ENCODE measurements at places on chromosomes 2 and 18.

DNA sequence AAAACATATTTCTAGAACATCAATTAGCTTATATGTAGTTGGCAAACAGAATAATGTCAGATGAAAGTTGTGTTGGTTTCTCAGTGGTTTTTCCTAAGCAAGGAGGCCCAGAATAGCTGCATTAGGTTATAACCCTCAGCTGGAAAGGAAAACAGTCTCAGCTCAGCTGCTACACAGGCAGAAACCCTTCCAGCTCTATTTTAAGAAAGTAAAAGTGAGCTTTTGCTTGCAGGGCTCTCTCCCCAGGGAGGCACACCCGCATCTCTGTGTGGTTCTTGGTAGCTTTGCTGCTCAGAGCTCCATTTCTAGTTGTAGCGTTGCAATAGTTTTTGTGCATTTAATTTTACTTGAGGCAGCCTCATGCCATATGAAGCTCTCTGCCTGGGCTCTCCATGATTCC is 54.6 kb downstream of the PIKFYVE start:
- no peak for DNase-seq

DNA sequence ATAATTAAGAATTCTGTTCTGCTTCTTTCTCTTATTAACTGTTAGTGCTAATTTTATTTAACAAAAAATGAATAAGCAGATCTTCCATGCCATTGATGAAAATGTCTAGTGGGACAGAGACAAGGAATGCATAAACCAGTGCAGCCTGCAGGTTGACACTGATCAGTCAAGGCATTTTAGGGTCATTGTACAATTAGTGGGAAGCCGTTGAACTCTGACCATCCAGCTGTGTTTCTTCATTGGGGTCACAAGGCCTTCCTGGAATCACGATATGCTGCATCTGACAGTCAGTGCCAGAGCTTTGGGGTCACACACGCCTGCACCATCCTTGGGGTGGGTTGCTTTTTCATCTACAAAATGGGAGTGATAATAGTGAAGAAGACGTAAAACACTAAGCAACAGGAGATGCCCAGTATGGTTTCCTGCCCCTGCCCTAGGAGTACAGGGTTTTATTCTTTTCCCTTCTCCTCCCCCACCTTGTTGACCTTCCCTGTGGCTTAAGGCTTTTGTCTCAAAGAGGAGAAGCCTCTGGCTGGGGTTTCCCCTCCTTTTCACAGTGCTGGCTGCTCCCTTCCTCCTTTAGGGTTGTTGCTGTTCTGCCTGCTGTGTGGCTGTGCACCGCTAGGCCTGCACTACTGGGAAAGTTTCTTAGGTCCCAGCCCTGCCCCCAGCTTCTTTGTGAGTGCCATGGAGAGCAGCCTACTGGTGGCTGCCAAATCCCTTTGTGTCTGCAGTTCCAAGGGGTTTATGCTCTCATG is 245.6 kb downstream of the TPGS2 start:
- DNase-seq: no peak

- DNase-seq: no peak
Measured at GRCh38 chr2:27096748-27097297, 10.3 kb downstream of the KHK start.

DNA sequence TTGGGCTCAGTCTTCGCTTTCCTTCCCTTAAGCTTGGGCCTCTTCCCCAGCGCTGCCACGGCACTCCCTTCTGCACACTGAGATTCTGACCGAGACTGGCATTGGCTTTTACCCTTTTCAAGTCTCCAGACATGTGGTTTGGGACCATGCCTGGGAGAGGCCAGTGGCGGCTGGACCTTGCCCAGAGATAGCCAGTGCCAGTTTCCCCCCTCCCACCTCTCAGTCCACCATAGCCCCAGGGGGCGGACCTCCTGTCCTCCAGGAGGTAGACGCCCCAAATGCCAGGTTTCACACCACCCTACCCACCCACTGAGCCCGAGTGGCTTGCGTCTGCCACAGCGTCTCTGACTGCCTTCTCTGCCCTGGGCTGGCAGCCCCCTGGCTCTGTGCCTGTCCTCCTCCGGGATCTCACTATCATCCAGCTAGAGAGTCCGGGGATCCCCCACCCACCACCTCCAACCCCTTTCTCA is 47.7 kb downstream of the INPP5D start:
- DNase-seq: no peak

DNA sequence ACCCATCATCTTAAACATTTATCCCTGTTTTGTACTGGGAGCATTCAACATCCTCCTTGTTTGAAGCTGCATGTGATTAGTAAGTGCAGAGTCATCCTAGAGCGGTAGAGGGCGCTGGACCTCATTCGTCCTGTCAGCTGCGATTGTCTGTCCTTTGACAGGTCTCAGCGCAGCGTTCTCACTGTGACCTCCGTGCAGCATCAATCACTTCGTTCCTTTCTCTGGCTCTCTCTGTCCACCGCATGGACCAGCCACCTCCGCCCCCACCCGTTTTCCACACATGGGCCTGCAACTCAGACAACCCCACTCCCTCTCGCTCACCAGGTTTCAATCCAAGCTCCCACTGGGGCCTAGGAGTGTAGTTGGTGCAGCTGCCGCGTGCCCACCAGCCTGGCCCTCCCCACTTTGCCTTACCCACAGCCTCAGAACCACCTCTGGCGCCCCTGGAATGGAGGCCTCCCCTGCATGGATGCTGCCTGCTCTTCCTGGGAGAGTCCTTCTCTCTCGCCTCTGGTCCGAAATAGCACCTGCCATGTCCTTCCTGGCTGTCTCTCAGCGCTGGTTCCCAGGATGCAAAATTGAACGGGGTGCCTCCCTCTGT is 90.5 kb downstream of the NDUFA10 start:
- peak; percentile 45 for DNase-seq

GRCh38 chr2:215968499-215968898 is 44.9 kb downstream of the MREG start:
- DNase-seq: no peak

- DNase-seq: no peak
Measured at GRCh38 chr2:58107803-58108710, 61.5 kb downstream of the VRK2 start.

GRCh38 chr18:56402872-56403516 is 235.4 kb downstream of the TXNL1 start:
- DNase-seq: no peak

GRCh38 chr2:197577446-197577845 is 61.6 kb downstream of the MOB4 start:
- DNase-seq: no peak
